LHCN-M2 (cell line): ENCODE measurements at places on chromosomes 5 and 9. TPM values are rescaled to one million over a fixed set of nuclear protein-coding genes. Genes with fewer than 3 reads are reported as not detected.

Gene GLRA1
- total RNA-seq, result not detected in 2 replicates

Gene OLFM1
- not detected in 2 replicates for total RNA-seq

Gene CYLC2
- total RNA-seq, result not detected in 2 replicates

Gene KIF4B
- 0.06 TPM in 2 replicates for total RNA-seq

Gene GFI1B
- 0.06 TPM in 1 of 2 replicates, not detected in the other for total RNA-seq

Gene SOHLH1
- not detected in 2 replicates for total RNA-seq

Gene FOXD4L3
- total RNA-seq, result not detected in 2 replicates

Gene SELENOP
- 29.4 and 43.2 TPM in 2 replicates for total RNA-seq

Gene LCN1
- not detected in 2 replicates for total RNA-seq

Gene KLHL3
- 0.19 and 0.34 TPM in 2 replicates for total RNA-seq

Gene NACC2
- 29.0 and 34.4 TPM in 2 replicates for total RNA-seq

GRCh38 chr9:113755433-113755832 is 120.7 kb upstream of the ZNF618 start:
- no peak for DNase-seq

DNA sequence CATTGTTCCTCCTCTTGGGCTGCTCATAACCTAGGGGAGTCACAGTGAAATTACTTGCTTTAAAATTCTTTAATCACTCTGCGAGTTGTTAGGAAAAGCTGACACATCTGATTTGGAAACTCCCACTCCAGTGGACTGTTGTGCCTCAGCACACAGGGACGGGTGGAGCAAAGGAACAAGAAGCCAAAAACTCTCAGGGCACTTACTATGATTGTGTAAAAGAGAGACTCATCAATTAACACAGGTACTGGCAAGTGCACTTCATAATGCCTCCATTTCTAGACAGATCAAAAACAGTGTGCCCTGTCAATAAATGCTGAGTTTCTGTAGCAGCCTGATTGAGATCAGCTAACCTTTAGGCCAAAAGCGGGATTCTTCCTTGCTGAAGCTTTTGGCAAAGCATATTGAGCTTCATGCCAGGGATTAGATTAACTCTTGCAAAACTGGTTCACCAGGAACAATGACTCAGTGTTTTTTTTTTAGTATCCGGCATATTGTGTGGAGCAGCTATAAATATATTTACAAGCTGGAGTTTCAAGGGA is 55.9 kb downstream of the TMC1 start:
- peak; percentile 83 for DNase-seq

DNA sequence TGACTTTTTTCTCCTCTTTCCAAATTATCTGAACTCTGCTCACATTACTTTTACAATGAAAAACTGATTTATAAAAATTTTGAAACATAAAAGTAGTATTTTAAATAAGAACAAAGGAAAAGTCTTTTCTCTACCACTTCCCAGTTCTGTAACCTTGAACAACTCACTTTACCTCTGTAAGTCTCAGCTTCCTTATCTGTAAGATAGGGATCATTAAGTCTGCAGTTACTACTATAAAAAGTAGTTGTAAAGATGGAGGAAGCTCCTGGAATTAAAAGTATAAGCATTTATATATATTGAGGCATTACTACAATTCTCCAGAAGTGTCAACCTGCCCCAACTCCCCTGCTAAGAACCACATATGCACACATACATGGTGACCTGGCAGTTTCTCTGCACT is 88.0 kb downstream of the TTC39B start:
- no peak for DNase-seq

DNA sequence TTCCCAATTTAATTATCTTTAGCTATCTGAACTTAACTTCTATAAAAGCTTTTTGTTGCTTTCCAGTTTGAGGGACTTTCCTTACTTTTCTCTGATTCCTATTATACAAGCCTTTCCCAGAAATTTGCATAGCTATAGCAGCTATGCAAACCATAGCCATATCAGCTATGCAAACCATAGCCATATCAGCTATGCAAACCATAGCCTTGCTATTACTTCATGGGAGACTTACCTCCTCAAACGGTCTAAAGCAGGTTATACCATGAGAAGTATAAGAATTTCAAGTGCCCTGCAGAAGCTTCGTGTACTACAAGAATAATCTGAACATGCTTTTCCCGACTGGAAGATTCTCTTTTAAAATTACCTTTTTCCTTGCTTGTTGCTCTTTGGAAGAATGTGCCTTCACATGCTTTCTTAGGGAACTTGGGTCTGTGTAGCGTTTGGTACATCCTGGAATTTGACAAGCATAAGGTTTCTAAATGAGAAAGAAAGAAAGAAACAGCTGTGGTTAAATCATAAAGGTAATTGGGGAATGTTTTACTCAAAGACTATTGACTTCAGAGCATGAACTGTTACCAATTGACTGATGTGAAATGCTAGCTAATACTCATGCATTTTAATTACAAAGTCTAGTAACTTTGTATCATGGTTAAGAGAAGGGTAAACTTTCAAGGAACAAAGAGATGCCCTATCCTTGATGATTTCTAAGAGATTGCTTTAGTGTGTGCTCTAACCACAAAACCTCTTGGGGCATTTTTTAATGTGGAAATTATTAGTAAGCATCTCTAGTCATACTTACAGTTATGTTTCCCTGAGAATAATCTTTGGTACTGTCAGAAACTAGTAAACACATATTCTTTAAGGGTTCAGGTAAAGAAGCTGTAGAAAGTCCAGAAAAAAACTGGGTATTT is 367.6 kb downstream of the GLIS3 start:
- DNase-seq, result peak; percentile 84

- no peak for DNase-seq
Measured at GRCh38 chr5:73030531-73030930, 74.7 kb downstream of the FCHO2 start.

DNA sequence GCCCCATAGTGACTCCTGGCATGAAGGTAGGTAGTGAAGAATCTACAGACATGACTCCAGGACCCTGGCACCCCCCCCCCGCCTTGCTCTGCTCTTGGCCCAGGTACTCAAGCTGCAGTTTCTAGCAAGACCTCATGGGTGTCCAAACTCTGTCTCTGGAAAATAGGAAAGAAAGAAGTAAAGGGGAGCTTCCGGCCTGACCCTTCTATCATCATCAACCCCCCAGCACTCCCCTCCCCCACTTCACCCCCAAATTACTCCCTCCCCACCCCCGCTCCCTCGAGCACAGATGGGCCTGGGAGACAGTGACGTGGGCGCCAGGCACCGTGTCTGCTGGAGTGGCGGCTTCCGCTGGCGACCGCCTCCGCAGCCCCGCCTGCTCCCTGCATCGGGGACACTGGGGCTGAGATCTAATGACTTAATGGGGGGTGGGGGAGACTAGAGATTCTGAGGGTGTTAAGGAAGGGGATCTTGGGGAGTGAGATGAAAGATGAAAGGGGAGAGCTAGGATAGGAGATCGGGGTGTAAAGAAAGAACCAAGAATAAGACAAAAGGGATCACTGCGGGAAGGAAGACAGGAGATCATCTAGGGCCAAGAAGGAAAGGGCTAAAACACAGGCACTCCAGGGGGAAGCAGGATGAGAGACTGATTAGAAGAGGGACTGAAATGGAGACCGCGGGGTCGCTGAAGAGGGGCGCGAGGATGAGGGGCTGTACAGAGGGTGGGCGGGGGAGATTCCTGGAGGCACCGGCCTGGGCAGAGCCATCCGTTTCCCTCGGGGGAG is 1.1 kb upstream of the DNAJB5 start:
- no peak for DNase-seq

GRCh38 chr5:143403593-143404415 is at the start of gene NR3C1:
NR3C1 (minus strand) TSS chr5:143403686; CDS start chr5:143400839, 2,847 bp downstream.
- peak; percentile 87 for DNase-seq

DNA sequence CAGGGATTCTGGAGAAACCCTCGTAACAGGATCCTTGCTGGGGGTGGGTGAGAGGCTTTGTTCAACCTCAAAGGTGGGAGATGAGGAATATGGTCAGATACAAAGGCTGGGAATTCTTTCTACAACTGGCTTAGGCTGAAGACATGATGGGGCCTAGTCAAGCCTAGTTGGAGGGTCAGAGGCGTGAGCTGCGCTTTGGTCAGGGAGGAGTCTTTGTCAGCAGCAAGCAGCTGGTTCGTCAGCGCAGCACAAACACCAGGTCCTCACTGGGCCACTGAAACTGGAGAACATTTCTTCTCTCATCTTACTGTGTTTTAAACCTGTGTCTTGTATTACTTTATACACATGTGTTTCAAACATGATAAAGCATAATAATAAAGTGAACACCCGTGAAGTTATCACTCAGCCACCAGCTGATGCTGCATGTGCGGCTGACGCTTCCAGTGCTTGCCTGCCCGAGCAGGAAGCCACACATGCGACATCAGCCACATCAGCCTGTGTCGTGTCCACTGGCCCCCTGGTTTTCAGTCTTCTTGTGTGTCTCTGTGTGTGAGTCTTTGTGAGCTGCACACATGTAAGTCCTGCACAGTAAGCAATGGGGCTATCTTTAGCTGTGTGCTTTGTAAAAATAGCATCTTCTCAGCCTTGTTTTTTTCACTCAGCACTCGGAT is 81.5 kb downstream of the WNK2 start:
- DNase-seq, result no peak

DNA sequence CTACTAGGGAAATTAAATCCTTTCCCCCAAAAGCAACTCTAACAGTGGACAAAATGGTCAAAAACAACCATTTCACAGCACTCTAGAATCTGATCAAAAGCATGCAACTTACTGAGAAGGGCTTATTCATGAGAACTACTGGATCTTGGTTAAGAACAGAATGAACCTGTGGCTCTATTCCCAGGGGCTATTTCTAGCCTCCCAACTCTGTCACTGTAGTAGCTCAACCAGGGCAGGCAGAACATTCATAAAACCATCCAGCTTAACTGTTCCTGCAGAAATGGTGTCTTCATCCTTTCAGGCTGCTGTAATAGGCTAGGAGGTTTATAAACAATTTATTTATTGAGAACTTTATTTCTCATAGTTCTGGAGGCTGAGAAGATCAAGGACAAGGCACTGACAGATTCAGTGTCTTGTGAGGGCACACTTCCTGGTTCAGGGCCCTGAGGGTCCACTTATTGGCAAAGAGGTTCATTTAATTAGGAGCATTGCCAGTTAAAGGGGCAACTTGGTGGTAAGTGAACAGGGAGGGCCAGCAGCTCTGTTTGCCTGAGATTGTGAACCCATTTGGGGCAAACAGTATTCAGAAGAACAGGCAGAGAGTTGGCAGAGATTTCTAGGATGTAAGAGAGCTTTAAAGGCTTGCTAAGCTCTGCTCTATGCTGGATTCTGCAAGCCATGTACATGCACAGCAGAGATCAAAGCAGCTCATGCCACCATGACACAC is 238.5 kb upstream of the FBXL7 start:
- no peak for DNase-seq

DNA sequence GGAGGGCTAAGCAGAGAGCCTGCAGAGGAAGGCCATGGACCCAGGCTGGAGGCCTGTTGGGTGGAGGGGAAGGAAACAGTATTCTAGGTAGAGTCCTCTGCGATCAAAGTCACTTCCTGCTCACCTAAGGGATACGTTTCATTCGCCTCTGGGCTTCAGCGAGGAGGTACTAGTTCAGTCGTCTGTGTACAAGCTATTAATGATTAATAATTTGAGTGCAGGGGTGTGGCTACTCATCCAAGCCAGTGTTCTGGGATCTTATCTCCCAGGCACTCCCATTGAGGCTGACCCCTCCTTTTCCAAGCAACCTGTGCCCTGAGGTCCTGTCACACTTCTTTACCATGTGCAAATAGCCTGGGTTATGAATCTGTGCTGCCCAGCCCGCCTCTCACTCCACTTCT is 25.2 kb downstream of the RALGPS1 start:
- DNase-seq, result no peak

GRCh38 chr9:38026021-38026809 is 42.8 kb downstream of the SHB start:
- DNase-seq, result peak; percentile 98

DNA sequence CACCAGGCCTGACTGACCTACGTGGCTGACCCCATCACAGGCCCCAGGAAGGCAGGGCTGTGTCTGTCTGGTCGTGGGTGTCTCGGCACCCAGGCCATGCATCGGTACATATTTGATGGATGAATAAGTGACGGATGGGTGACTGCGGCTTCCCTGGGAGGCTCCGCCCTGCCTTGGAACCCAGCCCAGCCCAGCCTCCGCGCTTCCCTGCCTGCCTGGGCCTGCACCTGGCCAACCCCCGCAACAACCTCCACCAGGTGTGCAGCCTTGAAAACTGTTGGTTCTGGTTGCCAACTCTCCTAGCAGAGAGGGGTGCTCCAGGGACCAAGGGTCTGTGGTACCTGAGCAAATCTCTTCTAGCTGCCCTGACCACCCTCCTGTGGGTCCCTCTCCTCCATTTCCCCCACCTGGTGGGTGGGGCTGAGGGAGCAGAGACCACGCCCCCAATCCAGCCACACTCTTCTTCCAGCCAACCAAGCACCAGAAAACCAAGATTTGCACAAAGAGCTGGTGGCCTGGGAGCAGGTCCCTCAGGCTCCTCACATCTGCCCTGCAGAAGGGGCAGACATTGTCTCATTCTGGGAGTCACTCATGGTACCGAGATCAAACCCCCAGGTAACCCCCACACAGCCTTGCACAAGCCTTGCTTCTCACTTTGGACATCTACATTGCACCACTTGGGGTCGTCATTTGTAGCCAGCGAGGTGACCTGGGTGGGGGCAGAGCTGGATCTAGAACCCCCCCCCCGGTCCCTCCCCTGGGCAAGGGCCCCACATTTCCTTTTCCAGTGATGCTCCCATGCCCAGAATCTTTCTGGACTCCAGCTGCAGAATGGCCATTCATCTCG is 100.6 kb upstream of the IER5L start:
- peak; percentile 4 for DNase-seq

- DNase-seq, result peak; percentile 85
Measured at GRCh38 chr5:14109041-14109747, 33.9 kb upstream of the TRIO start.

DNA sequence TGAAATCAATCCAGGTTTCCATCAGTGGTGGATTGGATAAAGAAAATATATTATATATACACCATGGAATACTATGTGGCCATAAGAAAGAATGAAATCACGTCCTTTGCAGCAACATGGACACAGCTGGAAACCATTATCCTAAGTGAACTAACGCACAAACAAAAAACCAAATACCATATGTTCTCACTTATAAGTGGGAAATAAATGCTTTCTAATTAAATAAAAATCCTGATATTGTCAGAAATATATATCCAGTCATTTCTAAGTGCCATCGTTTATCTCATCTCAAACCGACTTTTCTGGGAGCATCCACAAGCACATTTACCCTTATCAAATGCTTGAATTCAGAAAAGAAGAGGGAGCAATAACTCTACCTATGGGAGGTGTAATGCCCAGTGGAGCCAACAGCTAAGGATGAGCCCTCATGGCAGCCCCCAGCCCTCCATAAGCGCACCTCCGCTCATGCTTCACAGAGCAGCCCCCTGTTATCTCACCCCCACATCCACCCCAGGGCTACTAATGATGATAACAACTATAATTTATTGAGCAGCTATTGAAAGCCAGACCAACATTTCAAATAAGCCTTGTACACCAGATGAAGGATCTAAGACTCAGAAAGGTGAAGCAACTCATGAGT is 101.7 kb upstream of the SPOCK1 start:
- DNase-seq, result no peak

- no peak for DNase-seq
Measured at GRCh38 chr9:89639367-89639795, 34.6 kb downstream of the GADD45G start.

- DNase-seq, result no peak
Measured at GRCh38 chr5:160293901-160294561, 18.3 kb downstream of the CCNJL start.
